ENCODE measurements at places on chromosomes 5 and 9.

- DNase-seq = no peak
Measured at GRCh38 chr5:87665166-87665565, 252.4 kb upstream of the CCNH start.

- peak; percentile 72 for DNase-seq
Measured at GRCh38 chr9:121282277-121283079, 14.5 kb downstream of the GSN start.

DNA sequence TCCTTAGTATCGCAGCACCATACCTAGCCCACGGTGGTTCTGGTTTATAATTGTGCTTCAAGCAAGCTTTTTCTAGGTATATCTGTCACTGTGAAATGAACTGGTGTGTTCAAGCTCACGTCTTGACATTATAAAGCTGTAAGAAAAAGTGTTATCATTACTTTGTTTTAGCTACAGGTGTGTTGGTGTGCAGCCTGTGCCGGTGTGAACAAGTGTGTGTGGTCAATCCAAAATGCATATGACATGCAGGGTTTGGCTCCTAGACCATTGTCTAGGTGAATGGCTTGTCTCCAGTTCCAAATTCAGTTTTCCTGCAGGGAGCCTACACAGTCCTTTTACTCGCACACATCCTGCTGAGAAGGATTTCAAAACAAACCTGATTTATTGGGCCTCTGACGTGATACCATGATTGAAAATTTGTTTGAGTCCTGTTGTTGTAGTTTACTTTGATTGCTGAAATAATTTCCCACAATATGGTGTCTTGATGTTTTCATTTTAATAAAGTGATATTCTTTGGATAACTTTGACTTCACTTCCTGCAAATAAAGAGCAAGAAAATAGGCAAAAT lies 3.7 kb downstream of the LSM11 start:
- no peak for DNase-seq

- DNase-seq = no peak
Measured at GRCh38 chr5:179822444-179822990, 1.8 kb downstream of the SQSTM1 start.

DNA sequence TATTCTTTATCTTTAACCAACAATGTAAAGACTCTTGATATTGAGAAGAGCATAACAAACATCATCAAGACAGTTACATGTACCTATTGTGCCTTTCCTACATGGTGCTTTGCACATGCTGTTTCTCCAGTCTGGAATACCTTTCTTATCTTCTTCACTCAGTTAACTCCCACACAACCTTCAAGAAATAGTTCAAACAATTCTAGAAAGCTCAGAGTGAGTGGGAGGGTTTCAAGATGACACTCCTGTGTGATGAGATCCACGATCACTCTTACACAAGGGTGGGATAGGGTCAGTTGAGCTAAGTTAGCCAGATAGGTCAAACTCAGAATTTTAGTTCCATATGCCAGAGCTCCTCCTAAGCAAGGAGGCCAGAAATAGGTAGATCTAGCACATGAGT lies 915.5 kb downstream of the NR2F1-AS1 start:
- no peak for DNase-seq

DNA sequence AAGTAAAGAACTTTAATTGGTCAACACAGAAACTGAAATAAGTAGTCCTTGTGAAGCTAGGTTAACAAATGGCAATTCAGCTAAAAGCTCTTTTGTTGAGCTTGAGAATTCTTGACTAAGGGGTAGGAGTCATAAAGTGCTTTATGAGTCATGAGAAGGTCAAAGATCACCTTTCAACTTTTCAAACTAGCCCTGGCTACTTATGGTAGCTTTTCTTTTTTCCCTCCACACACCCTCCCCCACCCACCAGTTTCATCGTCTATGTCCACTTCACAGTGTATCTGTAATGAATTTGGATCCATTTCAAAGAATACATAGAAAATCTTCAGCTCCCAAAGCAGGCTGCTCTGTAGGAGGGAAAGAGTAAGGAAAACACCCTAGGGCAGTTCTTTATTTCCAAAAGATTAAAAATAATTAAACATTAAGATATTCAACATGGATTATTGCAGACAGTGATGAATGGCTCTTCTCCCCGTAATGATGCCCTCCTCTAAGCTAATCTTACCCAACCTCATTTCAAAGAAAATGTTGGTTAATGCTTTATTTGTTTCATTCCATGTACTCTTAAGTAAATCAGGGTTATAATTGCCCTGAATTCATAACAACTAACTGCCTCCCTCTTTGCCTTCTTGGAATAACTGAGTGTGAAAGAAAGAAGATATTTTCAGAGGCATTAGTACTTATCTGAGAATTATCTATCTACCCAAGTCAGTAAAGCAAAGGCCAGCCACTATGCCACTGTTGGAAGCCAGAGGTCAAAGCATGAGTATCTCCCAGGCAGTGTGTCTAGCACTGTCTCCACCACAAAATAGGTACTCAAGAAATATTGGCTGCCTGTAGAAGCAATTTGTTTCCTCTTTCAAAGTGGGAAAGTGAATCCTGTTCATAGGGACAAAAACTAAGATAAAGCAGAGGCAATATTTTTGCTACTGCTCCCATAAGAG lies 290.6 kb downstream of the PIK3R1 start:
- no peak for DNase-seq

DNA sequence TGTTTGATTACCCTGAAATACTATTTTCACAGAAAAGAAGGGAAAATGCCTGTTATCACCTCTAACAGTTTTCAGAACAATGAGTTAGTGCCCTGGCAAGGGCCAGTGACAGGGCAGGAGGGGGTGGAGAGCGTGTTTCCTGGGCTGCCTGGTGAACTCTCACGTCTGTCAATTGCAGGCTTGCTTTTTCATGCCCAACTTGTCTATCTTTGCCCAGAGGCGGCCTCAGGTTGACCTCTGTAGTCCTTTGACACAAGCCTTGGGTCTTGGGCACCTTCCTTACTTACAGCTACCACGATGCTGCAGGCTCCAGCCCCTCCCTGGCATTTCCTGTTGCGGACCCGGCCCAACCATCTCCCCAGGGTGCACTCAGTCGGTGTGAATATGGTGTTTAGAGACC lies 2.2 kb upstream of the CEL start:
- DNase-seq = no peak

DNA sequence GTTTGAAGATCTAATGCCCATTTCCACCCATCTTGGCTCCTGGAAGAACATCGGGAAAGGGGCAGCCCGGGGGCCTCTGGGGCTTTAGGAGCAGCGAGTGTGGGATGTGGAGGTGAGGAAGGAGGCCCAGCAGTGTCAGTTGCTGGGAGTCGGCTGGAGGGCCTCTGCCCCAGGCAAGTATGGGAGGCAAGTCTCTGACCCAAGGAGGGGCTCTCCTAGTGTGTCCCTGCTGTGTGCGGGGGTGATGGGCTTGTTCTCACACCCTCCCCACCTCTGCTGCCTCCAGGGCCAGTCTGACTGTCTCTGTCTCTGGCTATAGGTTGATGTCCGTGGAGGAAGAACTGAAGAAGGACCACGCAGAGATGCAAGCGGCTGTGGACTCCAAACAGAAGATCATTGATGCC lies 129.7 kb downstream of the DAB2IP start:
- no peak for DNase-seq

GRCh38 chr5:90898326-90899013 lies 339.9 kb downstream of the ADGRV1 start:
- peak; percentile 6 for DNase-seq

- no peak for DNase-seq
Measured at GRCh38 chr5:13771011-13771571, 173.4 kb downstream of the DNAH5 start.

- DNase-seq = no peak
Measured at GRCh38 chr9:132994410-132995120, 16.1 kb downstream of the GFI1B start.

GRCh38 chr9:116860509-116861120 lies 173.5 kb downstream of the TRIM32 start:
- DNase-seq = peak; percentile 19

GRCh38 chr5:89129941-89130340 lies 247.0 kb upstream of the MEF2C start:
- no peak for DNase-seq

- no peak for DNase-seq
Measured at GRCh38 chr5:5756762-5757161, 334.3 kb downstream of the ICE1 start.

- no peak for DNase-seq
Measured at GRCh38 chr5:3925022-3925421, 329.4 kb downstream of the IRX1 start.

DNA sequence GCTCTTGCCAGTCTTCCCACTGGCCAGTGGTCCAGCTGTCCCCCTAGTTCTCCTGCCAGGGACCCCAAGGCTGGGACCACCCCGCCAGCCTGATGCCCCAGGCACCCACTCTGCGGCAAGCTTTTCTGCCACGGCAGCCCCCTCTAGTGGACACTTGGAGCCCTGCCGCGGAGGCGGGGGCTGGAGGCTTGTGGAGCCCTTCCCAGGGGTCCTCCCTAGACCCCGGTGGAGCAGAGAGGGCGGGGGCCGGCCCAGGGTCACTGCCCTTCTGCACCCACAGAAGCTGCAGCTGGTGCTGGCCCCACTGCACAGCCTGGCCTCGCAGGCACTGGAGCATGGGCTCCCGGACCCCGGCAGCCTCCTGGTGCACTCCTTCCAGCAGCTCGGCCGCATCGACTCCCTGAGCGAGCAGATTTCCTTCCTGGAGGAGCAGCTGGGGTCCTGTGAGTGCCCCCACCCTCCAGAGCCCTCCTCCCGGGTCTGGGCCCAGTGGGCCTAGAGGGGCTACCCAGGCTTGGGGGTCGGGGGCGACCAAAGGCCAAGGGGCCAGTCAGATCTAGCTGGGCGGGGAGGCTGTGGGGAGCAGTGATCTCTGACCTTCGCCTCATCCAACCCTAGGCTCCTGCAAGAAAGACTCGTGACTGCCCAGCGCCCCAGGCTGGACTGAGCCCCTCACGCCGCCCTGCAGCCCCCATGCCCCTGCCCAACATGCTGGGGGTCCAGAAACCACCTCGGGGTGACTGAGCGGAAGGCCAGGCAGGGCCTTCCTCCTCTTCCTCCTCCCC lies 9.1 kb downstream of the EGFL7 start:
- DNase-seq = no peak

- no peak for DNase-seq
Measured at GRCh38 chr9:134914501-134914834, 3.2 kb downstream of the FCN1 start.

DNA sequence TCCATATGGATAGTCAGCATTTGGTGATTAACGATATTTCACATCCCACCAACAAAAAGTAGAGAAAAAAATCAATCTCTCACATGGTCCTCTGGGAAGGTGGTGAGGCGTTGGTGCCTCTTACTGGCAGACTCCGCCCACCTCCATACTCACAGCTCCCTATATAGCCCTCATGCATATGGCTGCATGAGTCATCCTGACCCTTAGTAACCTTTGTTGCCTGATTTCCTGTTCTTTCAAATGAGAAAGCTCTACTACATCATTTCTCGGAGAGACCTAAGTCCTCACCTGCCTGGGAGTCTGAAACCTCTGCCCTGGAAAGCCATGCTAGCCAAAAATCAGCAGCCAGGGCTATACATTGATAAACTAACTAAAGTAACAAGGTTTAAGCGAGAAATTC lies 33.3 kb upstream of the ABCA1 start:
- peak; percentile 58 for DNase-seq

- no peak for DNase-seq
Measured at GRCh38 chr9:115025721-115026120, 92.2 kb downstream of the TNC start.

DNA sequence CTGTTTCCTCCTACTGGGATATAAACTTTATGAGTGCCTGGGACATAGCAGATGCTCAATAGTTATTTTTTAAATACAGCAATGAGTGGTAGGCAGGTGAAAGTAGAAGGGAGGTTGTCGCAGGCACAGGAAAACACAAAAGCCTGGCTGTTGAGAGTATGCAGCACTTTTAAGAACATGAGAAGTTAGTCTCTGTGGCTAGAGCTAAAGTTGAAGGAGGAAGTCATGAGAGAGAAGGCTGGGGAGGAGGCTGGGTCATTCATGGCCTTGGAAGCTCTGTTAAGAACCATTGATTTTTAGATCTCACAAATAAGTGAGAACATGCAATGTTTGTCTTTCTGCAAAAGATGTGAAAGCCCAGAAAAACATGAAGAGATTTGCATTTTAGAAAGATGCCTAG lies 126.7 kb downstream of the PRKACG start:
- DNase-seq = no peak

DNA sequence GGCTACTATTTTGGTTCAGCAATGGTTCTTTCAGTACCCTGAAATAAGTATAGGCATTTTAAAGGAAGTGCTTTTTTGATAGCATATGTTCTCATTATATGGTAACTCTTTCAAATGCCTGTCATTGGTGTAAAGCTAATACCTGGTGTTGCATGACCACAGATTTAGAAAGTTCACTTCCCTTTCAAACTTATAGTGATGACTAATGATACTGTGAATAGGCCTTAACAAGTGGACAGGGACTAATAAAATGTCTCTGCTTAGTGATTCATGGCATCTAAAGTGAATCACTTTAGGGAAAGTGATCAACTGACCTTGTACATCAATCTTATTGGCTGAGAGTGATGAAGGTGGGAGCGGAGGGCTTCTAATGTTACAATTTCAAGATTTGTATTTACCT lies 21.6 kb downstream of the MRPL22 start:
- no peak for DNase-seq

DNA sequence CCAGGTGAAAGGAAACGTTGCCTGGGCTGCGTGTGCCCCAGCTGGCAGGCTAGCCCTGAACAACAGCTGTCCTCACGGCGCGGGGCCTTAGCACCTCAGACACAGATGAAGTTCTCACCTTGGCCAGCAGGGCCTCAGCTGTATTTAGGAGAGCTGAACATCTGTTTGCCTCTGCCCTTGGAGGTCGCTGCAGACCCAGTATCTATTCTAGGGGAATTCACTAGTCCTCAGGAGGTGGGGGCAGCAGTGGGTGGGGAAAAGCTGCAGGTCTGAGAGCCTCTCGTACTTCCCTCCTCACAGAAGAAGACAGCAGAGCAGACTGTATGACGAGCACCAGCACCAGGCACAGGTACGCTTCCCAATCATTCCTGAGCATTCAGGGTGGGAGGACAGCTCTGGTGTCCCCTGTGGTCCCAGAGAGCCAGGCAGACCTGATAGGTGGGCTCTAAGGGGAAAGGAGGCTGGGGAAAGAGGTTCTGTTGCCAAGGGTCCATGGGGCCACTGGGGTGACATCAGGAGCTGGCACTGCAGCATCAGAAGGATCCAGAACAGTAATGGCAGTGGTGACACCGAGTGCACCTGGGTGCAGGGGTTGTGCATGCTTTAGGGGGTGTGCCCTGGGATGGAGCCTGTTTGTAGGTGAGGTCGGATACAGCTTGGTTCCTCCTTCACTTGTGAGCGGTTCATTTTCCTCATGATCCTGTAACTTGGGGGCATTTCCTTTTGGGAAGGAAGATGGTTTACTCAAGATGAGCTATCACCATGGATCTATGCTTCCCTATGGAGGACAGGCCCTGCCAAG lies 13.8 kb downstream of the CD74 start:
- no peak for DNase-seq

DNA sequence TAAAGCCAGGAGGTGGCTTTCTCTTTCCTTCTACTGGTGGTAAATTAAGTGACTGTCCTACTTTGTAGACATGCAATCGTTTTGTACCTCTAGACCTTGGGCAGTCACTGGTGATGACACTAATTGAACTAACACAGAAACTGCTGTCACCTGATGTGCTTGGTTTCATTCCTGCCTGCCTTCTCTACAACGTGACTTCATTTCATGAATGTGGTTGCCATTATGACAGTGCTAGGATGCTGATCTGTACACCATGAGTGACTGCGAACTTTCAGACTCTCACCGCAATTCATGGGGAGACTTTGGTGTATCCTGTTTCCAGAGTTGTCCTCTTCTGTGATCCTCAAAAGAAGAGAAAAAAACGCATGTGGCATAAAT lies 47.5 kb downstream of the UBE2QL1 start:
- no peak for DNase-seq

All from fibroblast of skin of left biceps (primary cell).